ENCODE measurements at places on chromosomes 2 and 18. TPM values are rescaled to one million over a fixed set of nuclear protein-coding genes. Genes with fewer than 3 reads are reported as not detected.

DNA sequence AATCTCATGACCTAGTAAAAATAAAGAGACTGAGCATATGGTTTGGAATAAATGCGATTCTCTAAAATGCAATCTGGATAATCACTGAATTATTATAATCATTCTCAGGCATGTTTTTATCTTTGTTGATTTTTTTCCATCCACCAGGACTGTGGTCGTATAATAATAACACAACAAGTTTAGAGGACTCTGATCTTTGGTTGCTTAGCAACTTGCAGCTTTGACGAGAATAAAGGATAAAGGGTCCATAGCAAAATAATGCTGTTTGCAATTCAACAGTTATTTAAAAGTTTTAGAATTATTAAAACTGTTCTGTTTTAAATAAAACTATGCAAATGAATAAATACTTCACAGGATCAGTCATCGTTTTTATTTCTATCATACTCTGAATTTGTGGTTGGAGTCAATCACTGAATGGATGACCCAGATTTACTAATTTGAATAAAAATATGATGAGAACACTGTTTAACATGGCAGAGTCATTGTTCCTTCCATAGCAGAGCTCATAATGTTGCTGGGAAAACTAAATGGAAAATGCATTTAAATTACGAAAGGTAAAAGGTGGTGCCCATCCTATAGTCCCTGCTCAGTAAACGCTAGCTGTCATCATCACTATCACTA is 29.3 kb downstream of the DNER start:
- no peak for DNase-seq

GRCh38 chr18:49731421-49731841 is 81.9 kb downstream of the ACAA2 start:
- no peak for DNase-seq

DNA sequence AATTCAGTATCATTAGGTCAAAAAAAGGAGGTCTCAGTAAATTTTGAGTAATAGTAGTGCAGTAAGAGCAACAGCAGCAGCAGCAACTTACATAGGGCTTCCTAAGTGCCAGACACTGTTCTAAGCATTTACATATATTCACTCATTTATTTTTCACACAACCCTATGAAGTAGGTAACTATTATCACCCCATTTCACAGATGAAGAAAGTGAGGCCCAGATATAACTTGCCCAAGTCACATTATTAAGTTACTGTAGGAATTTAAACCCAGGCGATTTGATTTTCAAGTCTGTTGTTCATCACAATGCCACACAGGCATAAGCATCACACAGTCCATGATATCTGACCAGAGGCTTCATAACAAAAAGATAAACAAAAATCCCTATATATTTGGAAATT is 90.2 kb upstream of the DTNB start:
- DNase-seq, result no peak

DNA sequence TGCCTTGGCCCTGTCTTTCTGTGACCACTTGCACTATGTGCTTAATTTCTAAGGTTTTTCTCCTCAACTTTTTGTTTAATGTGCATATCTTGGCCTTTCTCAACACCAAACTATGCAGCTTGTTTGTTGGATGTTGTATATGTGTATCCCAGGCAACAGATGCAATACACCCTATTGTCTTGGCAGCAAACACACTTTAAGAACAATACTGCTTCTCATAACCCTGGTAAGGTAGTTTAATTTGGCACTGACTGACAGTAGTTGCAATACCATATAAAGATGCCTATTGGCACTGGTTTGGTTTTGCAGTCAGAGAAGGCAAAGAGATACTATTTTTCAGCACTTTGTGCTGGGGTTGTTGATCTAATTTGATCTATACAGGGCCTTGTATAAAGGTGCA is 360.7 kb upstream of the CWC22 start:
- DNase-seq, result no peak

DNA sequence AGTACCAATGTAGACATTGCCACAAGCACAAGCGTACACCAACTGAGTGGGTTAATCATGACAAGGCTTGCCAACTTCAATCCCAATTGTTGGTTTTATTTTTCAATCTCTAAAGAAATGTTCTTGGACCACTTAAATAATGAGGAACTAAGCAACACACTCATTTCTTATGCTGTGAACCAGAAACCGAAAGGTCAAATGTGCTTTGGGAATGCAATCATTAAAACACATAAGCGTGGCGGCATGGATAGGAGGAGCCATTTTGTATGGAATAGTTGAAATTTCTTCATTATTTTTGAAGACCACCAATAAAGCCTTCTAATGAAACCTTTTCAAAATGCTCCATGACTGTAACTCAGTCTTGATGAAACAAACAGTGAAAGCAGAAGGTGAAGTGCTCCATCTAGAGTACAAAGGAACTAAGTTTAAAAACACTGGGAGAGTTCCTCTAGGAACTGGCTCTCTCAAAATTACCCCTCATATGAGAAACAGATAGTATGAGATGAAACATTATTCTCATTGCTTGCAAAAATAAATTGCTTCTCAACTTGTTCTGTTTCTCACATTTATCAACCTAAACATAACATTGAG is 113.2 kb upstream of the CHST9 start:
- no peak for DNase-seq

GRCh38 chr2:200782251-200782650 is 29.5 kb upstream of the BZW1 start:
- DNase-seq, result no peak

GRCh38 chr18:10442551-10442971 is 11.9 kb upstream of the APCDD1 start:
- DNase-seq, result no peak

- no peak for DNase-seq
Observed at GRCh38 chr2:219684721-219685689, 57.6 kb downstream of the SLC4A3 start.

The ITGB6 gene
- under 0.01 TPM for total RNA-seq

The FHOD3 gene
- total RNA-seq, result 46.9 TPM

The GKN2 gene
- total RNA-seq, result not detected

GRCh38 chr2:150619607-150620330 is 132.3 kb upstream of the RND3 start:
- no peak for DNase-seq

GRCh38 chr2:239723486-239724193 is 301.5 kb downstream of the NDUFA10 start:
- DNase-seq, result no peak

DNA sequence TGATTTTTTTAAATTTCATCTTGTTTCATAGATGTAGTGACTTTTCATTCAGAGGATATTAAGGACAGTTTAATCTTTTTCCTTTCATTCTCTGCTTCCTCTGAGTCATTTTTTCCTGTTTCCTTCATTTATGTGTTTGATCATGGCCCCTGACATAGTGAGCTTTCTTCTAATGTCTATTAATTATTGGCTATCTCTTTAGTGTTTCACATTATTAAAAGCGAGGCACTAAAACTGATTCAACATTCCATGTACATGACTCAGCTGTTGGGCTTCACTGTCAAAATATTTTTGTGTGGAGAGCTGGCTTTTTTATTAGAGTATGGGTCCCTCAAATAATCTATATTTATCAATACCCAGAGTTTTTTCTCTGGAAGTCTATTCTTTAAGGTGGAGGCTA is 125.8 kb downstream of the THSD7B start:
- DNase-seq, result no peak

The C1QL2 gene
- 0.41 TPM for total RNA-seq

The FAM110C gene
- 8.6 TPM for total RNA-seq

DNA sequence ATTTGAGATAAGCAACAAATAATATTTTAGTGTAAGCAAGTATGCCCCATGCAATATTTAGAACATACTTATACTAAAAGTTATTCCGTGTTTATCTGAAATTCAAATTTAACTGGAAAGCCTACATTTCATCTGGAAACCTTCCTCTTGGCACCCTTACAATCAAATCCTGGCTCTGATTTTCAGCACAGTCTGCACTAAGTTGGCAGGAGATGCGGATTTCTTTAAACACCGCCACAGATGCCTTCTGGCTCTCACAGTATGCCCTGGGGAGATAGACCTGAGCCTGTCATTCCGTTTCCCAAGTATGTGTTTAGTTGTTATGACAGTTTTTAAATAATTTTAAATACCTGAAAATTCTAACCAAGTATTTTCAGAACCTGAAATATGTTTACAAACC is 7.3 kb upstream of the MLPH start:
- no peak for DNase-seq

DNA sequence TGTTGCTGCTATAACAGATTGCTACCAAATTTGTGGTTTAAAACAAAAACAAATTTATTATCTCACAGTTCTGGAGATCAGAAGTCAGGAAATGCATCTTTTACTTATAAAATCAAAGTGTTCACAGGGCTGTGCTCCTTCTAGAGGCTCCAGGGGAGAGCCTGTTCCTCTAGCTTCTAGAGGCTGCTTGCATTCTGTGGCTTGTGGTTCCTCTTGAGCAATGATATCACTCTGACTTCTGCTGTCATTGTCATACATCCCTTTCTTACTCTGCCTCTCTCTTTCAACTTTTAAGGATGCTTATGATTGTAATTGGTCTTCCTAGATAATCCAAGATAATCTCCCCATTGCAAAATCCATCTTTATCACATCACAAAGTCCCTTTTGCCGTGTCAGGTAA is 6.1 kb upstream of the DCC start:
- DNase-seq, result no peak

DNA sequence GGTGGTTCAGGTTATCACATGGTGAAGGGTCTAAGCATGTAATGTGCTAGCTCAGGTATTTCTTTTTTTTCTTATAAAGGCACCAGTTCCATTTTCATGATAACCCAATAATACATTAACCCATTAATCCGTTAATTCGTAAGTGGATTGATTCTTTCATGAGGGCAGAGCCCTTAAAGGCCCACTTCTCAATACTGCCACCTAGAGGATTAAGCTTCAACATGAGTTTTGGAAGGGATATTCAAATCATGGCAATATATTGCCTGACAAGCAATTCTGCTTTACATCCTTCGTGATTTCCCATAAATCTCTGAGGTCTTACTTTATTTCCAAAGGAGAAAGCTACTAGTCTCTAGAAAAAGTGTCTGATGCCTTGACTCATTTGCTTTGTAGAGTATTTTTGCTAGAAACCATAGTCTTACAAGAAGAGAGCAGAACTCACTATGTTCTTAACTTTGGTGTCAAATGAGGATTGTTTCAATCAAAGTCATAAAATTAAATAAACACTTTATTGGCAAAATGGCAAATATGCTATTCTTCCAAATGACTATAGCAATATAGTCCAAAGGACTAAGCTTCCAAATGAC is 271.3 kb downstream of the KCNS3 start:
- DNase-seq, result peak; percentile 23

DNA sequence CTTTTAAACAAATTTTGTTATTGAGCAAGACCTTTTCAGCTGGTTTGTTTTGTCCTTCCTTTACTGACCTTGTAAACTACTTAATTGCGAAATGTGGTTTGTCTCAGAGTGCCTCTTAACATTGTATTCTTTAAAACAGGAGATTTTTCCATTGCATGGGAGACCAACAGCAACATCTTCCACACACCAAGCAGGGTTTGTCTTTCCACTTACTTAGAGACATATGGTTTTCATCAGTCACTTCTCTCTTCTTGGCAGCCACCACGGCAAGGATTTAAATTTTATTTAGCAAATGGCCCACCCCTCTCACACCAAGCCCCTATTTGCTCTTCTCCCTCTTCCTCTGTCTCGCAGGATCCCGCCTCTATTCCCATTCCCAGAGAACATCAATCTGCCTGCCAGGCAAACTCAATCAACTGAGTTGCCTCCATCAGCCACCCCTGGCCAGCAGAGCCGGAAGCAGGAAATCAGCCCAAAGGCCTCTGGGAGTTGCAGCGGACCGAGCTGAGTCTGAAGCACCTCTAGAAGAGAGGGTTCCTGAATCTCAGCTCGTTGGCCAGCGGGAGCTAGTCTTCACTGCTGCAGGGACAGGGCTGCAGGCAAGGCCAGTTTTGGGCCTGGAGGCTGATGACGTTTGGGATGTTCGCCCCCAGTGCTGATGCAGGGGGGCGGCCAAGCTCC is 11.3 kb upstream of the CIB4 start:
- DNase-seq, result no peak

GRCh38 chr18:63762518-63762917 is 12.7 kb upstream of the SERPINB7 start:
- no peak for DNase-seq

DNA sequence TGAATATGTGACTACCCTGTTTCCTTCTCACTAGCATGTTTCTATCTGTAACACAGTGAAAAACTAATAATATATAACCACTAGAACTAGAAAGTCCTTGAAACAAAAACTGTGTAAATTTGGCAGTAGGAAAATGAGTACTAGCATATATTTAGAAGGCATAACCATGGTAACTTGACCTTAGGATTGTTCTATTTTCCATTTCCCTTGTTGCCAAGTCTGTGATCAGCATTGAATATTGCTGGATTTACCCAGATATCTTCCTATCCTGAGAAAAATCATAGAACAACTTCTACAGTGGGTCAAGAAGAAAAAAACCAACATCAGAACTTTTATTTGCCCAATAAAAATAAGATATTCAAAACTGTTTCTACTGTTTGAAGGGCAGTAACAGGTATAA is 563.9 kb upstream of the NRXN1 start:
- no peak for DNase-seq

- no peak for DNase-seq
Observed at GRCh38 chr2:182929972-182930371, 63.5 kb upstream of the FRZB start.

DNA sequence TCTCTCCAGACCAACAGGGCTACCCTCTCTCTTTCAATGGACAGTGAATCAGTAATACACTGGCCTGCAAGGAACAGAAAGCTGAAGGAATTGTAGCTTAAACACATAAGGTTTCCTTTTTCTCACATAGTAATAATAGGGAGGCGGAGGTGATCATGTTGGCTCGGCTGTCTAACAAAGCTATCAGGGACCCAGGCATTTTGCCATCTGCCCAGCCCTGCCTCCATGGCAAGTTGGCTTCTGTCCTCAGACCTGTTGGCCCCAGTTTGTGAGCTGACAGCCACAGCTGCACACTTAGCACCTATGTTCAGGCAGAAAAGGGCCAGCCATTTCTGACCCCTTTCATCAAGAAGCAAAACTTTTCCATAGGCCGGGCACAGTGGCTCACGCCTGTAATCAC is 2.0 kb upstream of the CHRNG start:
- no peak for DNase-seq

DNA sequence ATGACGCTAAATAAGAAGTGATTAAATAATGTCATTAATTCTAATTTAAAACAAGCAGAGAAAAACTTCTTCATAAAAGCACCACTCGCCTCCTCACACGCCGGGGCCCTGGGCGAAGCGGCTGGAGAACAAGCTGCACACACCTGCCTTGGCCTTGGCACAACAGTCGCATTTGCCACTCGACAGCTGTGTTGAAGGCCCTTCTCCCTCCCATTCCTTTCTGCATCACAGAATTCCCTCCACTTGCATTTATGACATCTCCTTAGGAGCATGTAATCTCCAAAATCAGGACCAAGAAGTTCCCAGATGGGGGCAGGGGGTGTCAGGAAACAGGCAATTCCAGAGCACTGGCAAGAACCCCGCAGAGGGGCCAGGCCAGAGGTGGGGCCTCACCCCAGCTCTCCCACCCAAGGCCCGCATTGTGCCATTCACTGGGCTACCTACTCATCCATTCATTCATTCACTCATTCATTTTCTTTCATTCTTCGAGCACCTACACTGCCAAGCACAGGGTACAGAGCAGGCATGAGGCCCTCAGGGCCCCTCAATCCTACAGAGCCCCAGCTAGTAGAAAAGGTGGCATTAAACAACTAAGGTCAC is 6.4 kb downstream of the HDAC4 start:
- DNase-seq, result no peak

Measured in frontal cortex (tissue), 4 donors.